Smooth muscle cell of the brain vasculature (primary cell): ENCODE measurements at places on chromosomes 7 and 10.

GRCh38 chr7:20783700-20784387, 2.8 kb downstream of the SP8 start:
- no peak for DNase-seq

GRCh38 chr10:25175527-25176420, 973 bp downstream of the GPR158 start:
- DNase-seq = no peak

DNA sequence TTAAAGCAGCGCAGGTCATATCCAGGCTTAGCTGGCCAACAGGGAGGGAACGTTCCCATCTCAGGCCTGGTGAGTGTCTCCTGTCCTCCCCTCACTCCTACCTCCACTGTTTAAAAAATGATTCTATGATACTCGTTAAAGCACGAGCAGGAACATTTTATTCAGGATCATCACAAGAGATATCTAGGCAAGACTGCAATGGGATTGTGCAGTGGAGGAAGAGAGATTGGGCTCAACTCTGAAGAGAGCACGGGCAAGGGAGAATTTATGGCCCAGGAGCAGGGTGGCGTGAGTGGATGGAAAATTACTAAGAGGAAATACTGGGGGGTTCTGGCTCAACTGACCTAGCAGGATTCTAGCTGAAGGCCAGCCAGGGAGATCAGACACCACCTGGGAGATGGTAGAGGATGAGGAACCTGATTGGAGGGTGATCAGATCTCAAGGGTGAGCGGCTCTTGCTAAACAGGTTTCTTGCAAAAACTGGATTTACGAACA, 9.0 kb upstream of the HSPB1 start:
- no peak for DNase-seq

DNA sequence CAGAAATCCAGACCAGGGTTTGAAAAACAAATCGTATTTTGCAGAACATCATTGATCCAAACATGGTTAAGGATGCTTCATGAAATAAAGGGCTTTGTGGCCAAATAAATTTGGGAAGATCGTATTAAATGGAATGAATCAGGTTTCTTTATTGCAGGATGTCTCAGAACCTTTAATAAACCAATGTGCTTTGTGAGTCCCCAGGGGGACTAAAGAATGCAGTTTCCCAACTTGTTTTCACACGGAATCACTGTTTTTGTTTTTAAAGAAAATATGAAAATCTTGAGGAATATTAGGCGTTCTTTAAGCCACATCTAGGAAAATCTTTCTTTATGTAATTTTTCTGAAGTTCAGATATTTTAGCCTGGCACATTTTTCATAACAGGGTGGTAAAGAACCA, 16.8 kb upstream of the CCDC172 start:
- no peak for DNase-seq

- DNase-seq = no peak
These were observed 1.7 kb upstream of the HOXA4 start for GRCh38 chr7:27132214-27132613.

- no peak for DNase-seq
These were observed 4.5 kb upstream of the PRKAR1B start for GRCh38 chr7:731440-732085.

GRCh38 chr7:50265968-50266634, 38.4 kb upstream of the IKZF1 start:
- DNase-seq = no peak

DNA sequence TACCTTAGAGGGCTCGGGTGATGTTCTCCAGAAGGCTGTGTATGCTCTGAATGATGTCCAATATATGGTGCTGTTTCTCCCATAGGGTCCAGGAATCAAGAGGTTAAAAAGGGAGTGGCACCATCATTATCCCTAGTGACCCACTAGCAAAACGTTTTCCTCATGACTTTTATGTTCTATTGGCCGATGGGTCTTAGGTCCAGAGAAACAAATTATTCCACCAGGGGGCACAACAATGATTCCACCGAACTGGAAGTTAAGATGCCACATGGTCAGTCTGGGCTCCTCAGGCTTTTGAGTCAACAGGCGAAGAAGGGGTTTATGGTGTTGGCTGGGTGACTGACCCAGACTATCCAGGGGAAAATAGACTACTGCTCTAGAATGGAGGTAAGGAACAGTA, 256.1 kb downstream of the COBL start:
- DNase-seq = no peak

GRCh38 chr7:144854839-144855424, 19.1 kb upstream of the TPK1 start:
- DNase-seq = peak; percentile 4

DNA sequence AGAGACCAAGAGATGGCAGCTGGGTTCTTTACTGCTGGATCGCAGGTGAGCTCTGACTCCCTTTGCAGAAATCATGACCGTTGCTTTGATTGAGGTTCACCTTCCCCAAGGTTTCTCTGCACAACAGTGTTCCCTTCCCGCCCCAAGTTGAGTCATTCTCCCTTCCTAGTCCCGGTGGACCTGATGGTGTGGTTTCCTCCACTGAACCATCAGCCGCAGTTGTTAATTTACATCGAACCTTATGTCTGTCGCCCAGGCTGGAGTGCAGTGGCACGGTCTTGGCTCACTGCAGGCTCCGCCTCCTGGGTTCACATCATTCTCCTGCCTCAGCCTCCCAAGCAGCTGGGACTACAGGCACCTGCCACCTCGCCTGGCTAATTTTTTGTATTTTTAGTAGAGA, 5.8 kb downstream of the ZSCAN25 start:
- no peak for DNase-seq

- no peak for DNase-seq
These were observed 33.8 kb downstream of the NACAD start for GRCh38 chr7:45055016-45055415.

- no peak for DNase-seq
These were observed 29.3 kb downstream of the DNAJC12 start for GRCh38 chr10:67808704-67809103.
